BJ (cell line): ENCODE measurements at places on chromosomes 11 and 22. TPM values are rescaled to one million over a fixed set of nuclear protein-coding genes. Genes with fewer than 3 reads are reported as not detected.

DNA sequence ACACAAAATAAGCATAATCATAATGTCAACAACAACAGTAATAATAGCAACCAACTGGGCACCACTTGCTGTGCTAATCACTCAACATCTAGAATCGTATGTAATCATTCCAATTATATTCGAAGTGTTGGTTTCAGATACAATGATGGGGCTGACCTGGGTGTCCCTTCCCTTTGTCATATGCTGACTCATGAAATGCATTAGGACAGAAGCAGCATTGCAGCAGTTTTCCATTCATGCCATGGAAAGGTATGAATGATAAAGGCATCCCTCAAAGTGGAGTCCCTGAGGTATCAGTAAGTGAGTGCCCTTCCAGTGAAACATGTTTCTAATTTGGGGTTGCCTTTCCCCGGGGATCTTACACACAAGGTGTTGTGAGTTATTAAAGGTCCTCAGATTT is 46.3 kb upstream of the ANO3 start:
- DNase-seq = no peak

Gene MTFP1
- 4.9 and 8.3 TPM in 2 replicates for polyA plus RNA-seq

Gene SULT4A1
- 0.15 and 0.39 TPM in 2 replicates for polyA plus RNA-seq

DNA sequence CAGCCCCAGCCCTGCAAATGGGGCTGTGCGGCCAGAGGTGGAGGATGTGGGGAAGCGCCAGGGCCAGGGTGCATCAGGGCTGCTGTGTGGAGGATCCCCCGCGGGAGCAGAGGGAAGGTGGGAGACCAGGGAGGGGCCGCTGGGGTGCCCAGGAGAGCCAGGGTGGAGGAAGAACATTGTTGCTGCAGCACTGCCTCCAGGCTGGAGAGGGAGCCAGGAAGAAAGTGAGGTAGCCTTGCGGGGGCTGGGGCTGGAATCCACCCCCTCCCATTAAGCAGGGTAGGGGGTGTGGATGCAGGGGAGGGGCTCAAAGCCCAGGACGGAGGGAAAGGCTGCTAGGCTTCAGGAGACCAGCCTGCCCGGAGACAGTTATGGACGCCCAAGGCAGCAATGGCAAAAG is 15.0 kb downstream of the CABP7 start:
- DNase-seq = no peak

DNA sequence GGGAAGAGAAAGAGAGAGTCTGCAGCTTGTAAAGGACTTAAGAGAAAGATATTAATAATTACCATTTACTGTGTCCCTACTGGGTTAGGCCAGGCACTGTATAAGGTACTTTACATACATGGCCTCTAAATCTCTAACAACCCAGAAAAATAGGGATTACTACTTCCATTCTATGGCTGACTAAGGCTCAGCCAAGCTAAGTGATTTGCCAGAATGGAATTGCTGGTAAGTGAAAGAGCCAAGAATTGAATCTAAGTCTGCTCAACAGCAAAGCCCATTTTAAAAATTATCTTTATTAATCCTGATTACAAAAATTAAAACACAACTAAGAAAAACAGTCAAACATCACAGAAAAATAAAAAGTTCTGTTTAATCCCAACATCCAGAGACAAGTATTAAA is 21.4 kb downstream of the XRRA1 start:
- DNase-seq = no peak
